ENCODE measurements at places on chromosomes 1 and 21.

- DNase-seq: no peak
Measured at GRCh38 chr1:227453631-227454355, 109.6 kb upstream of the ZNF678 start.

DNA sequence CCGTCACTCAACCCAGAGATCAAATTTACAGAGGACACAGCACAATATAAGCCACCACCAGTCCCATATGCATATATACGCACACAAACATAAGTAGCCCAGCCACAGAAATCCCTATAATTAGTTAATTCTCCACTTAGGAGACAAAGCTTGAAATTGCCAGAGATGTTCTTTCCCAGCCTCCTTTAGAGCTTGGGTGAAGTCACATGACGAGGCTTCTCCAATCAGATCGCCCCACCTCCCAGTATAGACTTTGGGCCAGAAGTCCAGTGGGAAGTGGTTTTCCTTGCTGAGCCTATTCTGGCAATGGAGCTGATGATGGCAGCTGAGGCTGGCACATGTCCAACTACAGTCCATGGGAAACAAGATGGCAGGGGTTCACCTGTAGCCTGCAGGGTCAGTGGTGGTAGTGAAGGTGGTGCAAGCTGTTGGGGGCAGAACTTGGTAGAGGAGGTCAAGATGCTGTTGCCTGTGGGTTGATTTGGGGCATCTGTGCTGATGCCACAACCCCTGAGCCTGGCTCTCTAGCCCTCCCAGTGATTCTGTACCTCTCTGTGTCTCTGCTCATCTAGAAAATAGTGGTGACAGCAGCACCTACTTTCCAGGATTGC is 535.9 kb downstream of the MATN1 start:
- DNase-seq: no peak

- no peak for DNase-seq
Measured at GRCh38 chr1:47137925-47138615, 829 bp downstream of the CYP4A22 start.

DNA sequence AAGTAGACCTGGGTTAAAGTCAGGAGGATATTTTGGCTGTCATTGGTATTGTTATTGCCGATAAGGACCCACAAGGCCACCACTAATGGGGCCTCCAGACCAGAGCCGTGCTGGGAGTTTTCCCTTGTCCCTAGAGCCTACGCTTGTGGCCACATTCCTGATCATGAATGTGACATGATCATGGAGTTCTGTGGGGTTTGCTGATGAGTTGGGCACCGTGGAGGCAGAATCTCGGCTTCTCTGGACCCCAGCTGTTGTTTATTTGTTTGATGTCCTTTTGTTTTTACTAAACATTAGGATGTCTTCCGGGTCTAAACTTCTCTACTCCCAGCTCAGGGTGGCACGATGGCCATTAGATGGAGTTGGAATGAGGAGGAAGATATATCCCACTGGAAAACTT is 74.9 kb upstream of the TMPRSS2 start:
- no peak for DNase-seq

GRCh38 chr21:31987696-31988095 is 114.9 kb downstream of the HUNK start:
- no peak for DNase-seq

GRCh38 chr1:63350320-63350719 is 17.1 kb upstream of the ALG6 start:
- DNase-seq: no peak

DNA sequence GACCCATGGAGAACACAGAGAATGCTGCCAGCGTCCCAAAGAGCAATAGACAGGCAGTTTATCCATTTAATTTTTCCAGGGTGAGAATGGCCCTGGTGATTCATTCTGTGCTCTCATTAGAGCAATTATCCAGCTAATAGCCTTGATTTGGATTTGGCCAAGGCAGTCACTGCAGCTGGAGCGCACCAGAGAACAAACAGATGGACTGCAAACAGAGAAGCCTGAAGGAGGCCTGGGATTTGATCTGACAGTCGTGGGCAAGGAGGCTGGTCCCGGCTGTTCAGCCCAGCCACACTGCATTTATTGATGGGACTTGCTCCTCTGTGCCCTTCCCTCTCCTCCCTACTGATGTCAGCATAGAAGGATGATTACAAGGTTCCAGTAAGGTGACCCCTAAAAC is 353.9 kb upstream of the C1orf174 start:
- DNase-seq: no peak

DNA sequence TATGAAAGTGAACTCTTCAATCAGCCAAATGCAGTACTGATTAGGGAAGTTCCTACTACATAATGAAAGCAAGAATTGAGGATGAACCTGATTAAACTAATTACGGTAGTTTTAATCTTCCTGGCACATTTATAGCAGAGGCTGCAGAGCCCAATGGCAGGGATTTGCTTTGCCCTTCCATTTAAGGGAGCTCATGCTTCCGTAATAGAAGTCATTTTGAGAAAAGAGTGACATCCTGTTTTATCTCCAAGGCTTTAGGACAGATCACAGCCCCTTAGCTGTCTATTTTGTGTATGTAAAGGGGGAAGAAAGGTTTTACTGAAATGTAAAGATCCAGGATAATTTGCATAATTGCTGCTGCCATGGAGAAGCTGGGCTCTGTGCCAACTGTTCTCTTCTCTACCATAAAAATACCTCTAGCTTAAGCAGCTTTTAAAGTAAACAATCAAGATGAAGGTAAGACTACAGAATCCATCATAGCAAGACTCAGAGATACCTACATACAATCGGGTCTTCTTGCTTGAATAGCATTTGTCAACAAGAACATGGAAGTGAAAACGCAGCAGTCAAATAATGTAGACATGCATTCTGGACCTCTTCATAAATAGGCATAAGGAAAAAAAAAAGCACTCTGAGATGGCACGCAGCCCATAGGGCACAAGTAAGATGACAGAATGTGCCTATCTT is 62.5 kb downstream of the ASH1L start:
- no peak for DNase-seq

GRCh38 chr21:17900990-17901385 is 81.8 kb upstream of the C21orf91 start:
- no peak for DNase-seq

GRCh38 chr1:232598837-232599177 is 31.1 kb downstream of the SIPA1L2 start:
- no peak for DNase-seq

- DNase-seq: no peak
Measured at GRCh38 chr1:19342062-19342750, 30.1 kb downstream of the SLC66A1 start.

GRCh38 chr1:107277022-107277421 is 136.2 kb downstream of the NTNG1 start:
- no peak for DNase-seq

DNA sequence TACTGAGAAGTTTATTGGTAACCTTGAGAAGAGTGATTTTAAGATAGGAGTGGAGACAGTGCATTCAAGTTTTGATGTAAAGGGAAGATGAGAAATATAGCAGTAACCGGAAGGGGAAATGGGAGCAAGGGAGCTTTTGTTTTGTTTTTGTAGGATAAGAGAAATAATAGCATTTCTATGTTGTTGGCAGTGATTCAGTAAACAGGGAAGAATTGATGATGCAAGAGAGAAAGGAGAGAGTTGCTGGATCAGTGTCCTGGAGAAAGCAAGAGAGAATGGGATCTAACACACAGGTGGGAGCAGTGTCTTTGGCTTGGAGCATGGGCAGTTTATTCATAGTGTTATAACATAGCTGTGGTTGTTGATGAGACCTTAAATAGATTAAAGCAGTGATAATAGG is 56.4 kb downstream of the OSBPL9 start:
- no peak for DNase-seq

DNA sequence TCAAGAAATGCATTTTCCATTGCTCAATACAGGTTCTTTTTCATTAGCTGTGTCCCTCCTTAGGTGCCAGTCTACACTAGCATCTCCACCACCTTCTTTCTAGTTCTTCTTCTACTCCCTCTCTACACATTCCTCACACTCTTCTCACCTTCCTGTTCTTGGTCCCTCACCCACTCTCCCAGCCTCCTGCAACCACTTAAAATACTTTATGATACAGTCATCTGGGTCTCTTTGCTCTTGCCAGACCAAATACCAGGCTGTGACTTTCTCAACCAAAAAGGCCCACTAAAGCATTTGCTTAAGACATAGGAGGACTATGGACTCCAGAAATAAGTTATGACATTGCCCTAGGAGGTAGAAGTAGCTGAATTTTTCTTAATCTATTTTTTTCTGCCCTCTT is 35.1 kb downstream of the PIGM start:
- no peak for DNase-seq

DNA sequence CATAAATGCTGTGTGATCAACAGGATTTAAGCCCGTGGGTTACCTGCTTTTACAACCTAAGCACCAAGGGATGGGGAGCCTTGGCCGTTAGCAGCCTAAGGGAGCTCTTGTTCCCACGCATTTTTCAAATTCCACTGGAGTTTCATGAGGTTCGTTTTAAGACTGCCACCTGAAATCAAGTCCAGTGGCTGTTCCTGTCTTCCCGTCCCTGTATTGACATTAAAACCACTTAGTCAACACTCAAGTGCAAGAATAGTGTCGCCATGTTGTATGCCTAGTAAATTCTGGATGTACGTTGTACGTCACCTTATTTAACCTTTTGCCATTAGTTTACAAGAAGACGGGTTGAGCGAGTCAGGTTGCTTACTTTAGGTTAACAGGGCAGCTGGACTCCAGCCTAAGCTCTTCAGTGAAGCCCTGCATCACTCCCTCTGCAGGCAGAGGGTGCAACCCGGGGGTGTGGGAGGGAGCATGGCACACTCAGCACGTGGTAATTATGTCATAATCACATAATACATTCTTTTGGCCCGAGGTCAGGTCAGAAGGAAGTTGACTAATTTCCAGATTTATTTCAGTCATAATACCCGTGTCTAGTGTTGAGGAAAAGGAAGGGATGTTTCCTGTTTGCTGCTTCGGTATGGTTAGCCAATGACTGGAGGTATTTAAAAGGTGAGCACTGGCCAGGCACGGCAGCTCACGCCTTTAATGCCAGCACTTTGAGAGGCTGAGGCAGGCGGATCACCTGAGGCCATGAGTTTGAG is 42.5 kb downstream of the CNST start:
- no peak for DNase-seq

GRCh38 chr1:56250809-56251208 is 328.6 kb downstream of the PLPP3 start:
- no peak for DNase-seq

DNA sequence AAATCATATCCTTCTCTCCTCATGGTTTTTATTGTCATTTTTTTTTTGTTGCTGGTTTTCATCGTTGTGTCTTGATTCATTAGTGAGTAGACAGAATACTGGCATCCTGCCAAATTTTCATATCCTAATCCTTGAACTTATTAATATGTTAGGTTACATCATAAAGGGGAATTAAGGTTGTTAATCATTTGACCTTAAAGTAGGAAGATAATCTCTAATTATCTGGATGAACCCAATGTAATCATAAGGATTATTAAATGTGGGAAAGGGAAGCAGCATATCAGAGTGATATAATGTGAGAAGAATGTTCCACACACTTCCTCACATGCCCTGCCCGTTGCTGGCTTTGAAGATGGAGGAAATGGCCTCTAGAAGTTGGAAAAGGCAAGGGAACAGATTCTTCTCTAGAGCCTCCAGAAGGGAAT is 299.7 kb downstream of the HMCN1 start:
- no peak for DNase-seq

DNA sequence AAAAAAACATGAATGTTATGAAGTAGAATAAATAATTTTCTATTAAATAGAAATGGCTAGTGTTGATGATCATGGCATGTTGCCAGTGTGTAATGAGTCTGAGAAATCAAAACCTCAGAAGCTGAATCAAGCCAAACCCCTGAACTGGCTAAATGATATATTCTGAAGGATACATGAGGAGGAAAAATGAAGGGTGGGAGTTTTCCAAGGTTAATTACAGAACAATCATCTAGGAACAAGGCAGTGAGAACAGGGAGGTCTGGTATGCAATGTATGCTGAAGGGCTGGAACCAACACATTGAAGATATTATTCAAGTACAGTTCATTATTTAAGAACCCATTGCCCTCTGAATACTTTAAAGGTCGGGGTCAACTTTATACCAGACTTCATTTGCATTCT is 309.1 kb upstream of the NRIP1 start:
- DNase-seq: no peak

DNA sequence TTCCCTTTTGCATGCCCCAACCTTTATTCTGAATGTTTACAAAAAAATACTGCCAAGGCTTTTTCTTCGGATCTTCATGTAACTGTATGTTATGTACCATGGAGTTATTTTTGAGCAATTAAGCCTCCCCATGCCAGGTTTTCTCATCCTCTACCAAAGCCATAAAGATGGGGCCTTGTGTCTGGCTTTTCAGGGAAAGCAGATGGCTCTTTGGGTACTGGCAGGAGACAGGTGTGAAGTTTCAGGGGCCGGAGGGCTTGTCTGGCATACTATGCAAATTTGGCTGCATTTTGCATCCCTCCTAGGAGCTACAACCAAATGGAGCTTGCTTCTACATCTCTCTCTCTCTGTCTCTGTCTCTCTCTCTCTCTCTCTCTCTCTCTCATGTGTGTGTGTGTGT is 28.1 kb upstream of the PLXNA2 start:
- no peak for DNase-seq

GRCh38 chr1:18230840-18231239 is 123.2 kb downstream of the IGSF21 start:
- DNase-seq: no peak

DNA sequence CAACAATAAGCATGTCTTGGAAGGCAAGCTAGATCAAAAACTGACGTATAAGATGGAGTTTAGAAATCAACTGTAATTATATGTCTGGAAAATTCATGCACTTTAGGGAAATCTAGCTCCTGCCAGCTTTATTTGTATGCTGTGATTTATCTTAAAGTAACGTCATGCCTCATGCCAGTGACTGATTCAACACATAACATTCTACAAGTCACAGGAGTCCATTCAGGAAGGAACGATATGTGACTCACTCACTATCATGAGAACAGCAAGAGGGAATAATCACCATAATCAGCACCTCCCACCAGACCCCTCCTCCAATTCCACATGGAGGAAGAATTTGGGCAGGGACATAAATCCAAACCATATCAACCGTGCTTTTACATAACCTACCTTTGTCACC is 682.4 kb upstream of the ADAMTS5 start:
- no peak for DNase-seq

GRCh38 chr1:226661271-226661670 is 77.8 kb downstream of the ITPKB start:
- no peak for DNase-seq

DNA sequence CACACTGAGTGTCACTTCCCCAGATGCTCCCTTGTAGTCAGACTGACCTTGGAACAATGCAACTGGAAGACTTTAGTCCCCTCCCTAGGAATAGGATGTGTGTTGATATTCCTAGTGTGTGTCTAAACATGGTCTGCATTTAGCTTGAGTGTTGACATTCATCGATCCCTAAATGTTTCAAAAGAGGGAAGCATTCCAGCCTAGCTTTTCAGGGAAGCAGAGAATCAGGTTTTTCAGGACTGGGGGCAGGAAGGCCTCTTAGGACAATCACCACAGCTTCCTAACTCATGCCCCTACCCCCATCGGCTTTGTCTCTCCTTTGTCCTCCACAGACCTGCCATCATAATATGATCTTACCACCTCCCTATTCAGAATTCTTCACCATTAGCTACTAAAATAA is 43.4 kb downstream of the NMNAT2 start:
- DNase-seq: no peak
